ENCODE measurements at places on chromosomes 7 and 10. TPM values are rescaled to one million over a fixed set of nuclear protein-coding genes. Genes with fewer than 3 reads are reported as not detected.

The PARD3 gene
- 47.2 TPM for total RNA-seq

The CLCN1 gene
- 0.13 TPM for total RNA-seq

The DIP2C gene
- 7.6 TPM for total RNA-seq

The ZNF503 gene
- 0.09 TPM for total RNA-seq

The EVX1 gene
- not detected for total RNA-seq

The PTER gene
- total RNA-seq = 8.8 TPM

The NEUROG3 gene
- not detected for total RNA-seq

The ITPRID1 gene
- total RNA-seq = 1.2 TPM

The CRHR2 gene
- total RNA-seq = 0.07 TPM

GRCh38 chr7:155745737-155746136 lies 66.5 kb downstream of the SHH start:
- DNase-seq = no peak

DNA sequence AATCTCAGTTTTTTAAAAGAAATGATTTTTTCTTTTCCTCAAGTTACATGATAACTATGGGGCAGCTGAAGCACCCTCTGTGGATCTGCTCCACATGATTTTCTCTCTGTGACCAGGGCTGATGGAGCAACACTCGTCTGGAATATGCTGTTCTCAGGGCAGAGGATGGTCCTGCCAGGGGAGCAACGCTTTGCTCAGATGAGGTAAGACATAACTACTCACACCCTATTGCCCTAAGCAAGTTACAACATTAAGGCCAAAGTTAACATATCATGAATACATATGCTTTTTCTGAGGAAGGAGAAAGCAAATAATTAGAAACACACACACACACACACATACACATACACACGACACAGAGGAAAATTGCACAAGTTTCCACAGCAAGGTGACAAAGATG lies 71.4 kb downstream of the CALCR start:
- DNase-seq = no peak

DNA sequence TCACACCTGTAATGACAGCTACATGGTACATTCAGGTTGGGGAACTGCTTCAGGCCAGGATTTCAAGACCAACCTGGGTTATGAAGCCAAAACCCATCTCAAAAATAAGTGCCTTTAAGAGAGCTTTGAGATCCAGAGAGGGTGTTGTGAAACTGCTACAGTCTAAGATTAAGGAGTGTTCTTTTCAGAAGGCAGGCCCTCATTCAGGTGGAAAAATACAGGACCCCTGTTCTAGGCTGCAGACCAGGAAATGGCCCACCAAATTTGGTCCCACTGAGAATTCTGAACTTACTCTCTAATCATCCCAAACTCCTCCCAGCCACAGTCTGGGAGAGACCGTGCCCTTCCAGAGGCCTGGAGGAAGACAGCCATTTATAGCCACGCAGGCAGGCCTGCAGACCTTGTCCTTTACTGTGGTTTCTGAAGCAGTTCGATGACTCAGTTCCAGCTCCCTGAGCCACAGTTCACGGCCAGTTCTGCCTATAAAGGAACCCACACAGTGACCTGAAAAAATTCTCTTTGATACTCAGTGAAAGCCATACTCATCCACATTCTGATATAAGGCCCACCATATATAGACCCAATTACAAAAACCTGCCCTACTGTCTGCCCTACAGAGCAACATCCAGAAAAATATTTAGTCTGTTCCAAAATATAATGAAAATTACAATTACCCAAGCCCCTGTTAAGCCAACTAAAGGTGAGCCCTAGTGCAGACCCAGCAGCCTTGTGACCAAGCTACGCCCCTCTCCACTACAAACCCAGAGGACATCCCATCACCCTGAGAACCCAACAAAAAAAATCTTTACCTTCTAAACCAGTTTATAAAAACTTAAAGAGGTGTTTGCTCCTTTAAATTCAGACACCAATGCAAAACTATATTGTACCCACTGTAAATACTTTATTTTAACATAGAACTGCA lies 21.2 kb downstream of the ZNF680 start:
- DNase-seq = no peak

- no peak for DNase-seq
Measured at GRCh38 chr7:113799896-113800295, 118.9 kb downstream of the PPP1R3A start.

DNA sequence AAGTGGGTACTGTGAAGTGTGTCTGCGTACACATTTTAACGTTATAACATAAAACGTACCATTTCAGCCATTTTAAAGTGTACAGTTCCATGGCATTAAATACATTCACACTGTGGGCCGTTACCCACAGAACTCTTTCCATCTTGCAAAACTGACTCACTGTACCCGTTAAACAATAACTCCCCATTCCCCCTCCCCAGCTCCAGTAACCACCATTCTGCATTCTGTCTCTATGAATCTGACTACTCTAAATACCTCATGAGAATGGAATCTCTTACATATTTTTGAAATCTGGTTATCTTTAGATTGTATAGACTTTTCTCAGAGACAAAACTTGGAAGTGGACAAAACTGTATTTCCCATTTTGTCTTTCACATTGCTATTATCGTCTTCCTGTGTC lies 9.3 kb downstream of the ARL3 start:
- no peak for DNase-seq

- DNase-seq = no peak
Measured at GRCh38 chr10:90924552-90924951, 3.7 kb upstream of the ANKRD1 start.

DNA sequence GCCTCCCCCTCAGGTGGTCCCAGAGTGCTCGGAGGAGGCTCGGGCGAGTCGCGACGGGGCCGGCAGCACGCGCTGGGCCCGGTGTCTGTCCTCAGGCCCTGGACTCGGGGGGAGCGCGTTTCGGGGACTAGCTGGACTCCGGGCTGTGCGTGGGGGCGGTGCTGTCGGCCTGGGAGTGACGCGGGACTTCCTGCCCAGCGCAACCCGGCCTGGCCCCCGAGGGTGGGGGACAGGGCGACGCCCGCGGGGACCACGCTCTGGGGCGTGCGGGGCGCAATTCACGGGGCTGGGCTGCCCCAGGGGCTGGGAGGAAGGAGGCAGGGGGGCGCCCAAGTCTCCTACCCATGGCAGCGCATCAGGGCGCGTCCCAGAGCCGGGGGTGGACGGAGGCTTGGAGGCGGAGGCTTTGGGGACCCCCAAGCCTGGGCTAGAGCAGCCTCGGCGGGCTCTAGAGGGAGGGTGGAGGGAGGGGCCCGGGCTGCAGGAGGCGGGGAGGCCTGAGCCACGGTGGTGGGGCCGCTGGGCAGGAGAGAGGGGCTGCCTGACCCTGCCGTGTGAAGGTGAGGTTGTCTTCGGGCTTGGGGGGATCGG lies 2.3 kb upstream of the VENTX start:
- no peak for DNase-seq

GRCh38 chr7:40676221-40676620 lies 541.4 kb downstream of the SUGCT start:
- no peak for DNase-seq

DNA sequence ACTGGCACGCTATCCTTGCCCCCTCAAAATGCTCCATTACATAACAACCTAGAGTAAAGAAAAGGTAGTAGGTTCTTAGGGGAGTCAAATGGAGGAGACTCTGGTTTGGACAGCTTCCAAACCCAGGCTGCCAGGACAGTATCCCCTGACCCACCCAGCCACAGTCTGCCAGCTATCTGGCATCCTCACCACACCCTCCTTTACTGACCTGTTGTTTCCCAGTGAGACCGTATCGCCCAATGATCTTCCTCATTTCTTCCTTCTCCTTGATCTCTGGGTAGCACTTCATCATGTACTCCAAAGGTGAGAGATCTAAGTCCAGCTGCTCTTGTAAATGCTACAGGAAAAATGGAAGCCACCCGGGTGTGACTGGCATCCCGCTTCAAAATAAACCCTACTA lies 5.1 kb upstream of the H2BK1 start:
- DNase-seq = no peak

DNA sequence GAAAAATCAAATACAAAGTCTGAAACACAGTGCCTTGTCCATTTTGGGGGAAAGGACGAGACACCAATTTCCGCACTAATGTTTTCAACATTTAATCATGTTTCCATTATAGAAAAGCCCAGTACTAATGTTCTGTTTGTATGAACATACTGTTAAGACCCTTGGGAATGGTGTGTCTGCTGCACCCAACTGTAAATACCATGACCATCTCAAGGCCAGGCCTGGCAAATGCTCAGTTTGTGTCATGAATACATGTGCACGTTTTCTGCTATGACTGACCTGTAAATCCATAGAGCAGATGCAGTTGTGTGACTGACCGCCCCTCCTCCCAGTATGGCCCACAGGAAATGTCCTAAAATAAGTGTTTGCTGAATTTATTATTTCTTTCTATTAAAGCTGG lies 270.0 kb downstream of the TNS3 start:
- no peak for DNase-seq

GRCh38 chr10:17918187-17918903 lies 33.4 kb upstream of the SLC39A12 start:
- DNase-seq = no peak

DNA sequence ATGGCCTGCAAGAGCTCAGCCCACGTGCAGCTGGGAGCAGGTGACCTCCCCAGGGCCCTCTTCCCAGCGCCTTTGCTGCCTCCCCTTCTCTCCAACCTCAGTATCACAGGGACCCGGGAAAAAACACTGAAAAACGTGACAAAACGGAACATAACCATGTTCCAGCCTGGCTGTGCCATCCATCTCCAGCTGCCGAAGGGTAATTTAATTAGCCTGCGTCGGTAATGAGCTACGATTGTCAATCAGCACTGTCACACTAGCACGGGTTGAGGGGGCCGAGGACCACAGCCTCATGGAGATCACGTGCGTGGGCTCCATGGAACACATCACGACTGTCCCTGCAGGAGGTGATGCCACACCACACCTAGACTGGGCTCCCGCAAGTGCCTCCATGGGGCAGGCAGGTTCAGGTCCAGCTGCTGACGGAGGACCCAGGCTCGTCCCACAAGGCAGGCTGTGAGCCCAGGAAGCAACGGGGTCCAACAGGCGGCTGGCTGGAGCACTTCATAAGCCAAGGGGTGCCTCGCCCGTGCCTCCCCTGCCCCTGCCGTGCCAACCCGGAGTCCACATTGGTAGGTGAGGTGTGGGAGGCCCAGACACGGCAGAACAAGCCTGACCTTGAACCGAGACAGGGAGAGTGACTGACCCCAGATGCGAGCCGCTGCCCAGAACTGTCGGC lies 199.5 kb downstream of the ELFN1 start:
- DNase-seq = no peak

GRCh38 chr7:1246871-1247526 lies 14.3 kb downstream of the UNCX start:
- DNase-seq = no peak

DNA sequence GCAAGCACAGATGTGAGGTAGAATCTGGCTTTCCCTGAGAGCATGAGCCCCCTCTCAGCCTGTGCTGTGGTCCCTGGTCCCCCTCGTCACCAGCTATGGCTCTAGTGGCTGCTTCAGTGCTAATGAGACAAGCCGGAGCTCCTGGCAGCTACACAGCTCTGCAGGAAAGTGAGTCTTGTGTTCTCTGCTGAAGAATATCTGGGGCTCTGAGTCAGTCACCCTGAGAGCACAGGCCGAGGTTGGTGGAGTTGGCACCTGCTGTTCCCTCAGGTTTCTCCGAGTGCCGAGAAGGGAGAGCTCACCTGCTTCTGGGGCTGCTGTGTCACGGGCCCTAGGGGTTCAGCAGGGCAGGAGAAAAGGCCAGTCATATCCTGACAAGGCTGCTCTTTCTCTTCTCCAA lies 37.2 kb upstream of the GJD4 start:
- no peak for DNase-seq

DNA sequence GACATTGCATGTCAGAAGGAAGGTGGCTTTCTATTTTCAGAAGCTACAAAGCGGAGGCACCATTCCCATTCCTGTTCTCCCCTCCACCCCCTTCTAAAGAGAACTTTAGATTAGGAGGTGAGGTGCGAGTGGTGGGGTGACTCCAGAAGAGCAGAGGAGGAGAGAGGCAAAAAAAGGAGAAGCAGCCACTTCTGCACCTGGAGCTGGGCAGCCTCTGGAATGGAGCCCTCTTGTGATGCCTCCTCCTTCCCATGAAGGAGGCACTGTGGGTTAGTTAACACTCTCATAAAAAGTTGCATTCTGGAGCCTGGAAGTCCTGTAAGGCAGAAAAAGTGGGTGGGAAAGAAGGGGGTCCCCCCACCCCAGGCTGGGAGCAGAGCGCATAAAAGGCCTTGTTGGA lies 4.8 kb downstream of the PTF1A start:
- DNase-seq = no peak

DNA sequence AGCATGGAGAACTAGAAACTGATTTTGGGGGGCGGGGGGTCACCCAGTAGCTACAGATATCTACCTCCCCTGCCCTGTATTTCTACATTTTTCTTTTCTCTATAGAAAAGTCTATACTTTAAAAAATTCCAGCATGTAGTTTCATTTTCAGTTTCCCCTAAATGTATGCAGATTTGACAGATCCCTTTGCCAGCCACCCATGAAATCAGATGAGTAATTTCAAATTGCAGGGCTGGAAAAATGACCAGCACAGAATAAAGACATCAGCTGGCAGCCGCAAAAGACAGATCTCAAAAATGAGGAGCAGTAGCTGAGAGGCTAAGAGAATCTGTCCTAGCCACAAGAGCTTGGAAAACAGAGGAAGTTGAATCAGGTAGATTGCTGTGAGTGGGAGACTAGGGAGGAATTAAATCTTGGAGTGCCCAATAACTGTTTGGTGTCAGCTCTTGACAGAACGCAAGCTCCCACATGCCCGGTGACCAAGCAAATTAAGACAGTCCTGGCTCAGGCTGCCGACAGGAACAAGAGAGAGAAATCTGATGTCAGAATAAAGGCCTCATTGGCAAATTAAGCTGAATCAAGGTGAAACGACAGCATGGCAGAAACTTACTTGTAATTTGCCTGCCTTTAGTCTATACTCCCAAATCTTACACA lies 24.5 kb downstream of the ADRB1 start:
- DNase-seq = no peak

GRCh38 chr7:98568891-98569290 lies 48.2 kb upstream of the NPTX2 start:
- DNase-seq = no peak

DNA sequence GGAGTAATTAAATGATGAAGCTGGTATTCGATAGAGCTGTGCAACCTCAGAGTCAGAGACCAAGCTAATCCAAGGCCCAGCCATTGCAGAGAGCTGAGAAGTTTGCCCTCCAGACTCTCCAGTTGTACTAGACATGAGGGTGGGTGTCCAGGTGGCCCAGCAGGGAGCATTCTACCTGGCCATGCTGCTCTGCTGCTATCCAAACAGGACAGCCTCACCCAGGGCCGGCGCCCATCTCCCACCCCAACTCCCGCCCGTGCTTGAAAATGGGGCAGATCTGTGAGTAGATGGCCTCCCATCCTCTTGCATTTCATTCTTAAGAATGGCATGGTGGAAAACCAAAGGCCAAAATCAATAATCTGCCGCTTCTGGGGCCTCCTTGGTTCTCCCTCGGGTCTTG lies 124.2 kb downstream of the TCERG1L start:
- DNase-seq = no peak

DNA sequence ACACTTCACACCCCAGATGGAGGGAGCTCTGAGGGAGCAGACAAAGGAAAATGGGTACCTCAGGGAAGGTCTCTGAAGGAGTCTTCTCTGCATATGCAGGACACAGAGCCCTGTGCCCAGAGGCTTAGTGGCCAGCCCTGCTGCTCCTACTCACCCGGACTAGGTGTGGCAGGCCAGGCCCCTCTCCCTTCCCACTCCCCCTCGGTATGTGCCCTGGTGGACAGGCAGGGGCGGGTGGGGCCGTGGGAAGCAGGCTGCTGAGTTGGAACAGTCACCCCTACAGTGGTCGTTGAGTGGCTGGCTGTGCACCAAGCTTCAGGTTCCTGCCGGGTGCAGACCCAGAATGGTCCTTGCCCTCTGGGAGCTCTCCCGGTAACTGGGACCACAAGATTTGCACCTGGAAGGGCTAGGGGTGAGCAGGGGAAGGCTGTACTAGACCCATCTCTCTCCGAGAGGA lies 68.6 kb downstream of the ZMIZ1 start:
- no peak for DNase-seq

GRCh38 chr7:88432301-88432700 lies 125.6 kb upstream of the STEAP4 start:
- no peak for DNase-seq

Measured in H9 (cell line).